ENCODE measurements at places on chromosomes 3 and 15. TPM values are rescaled to one million over a fixed set of nuclear protein-coding genes. Genes with fewer than 3 reads are reported as not detected.

The LRRC2 gene
- total RNA-seq = 6.4 TPM

The KIF23 gene
- 77.4 TPM for total RNA-seq

The TNFAIP8L3 gene
- 0.67 TPM for total RNA-seq

The CELF6 gene
- total RNA-seq = 0.19 TPM

The RTP1 gene
- 3.0 TPM for total RNA-seq

DNA sequence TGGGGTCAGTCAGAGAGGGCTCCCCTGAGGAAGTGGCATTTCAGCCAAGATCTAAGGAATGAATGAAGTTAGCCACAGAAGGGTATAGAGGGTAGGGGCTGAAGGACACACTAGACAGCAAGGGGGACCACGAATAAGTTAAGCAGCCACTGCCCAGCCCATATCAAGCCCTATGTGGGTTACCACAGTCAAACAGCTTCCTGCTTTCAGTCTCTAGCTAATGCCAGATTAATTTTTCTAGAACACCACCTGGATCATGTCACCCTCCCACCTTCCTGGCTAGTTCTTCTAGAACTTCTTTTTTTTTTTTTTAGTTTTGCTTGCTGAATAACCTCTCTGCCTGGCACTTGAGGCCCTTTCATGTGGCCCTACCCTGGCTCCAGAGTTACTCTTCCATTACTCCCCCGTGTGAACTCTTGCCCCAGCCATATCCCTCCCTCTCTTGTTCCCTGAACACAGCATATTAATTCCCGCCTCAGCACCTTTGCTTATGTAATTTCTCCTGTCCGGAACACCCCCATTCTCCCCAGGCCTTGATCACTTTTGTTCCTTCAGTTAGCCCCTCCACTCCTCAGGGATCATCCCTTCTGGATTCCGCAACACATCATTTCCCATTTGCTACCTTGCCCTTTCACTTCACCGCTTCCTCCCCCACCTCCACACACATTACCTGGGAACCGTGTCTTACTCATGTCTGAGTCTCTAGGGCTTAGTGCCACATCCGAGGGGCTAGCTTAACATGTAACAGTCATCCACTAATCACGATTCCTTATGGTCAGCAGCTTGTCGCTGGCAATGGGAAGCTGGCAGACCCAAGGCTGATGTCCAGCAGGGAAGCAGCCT, 20.6 kb upstream of the BNC1 start:
- no peaks in the 10 kb centered on the region for H3K27me3 ChIP-seq
- no peak overlapping the region for H3K27ac ChIP-seq
- no peak overlapping the region for H3K4me3 ChIP-seq
- H3K4me1 ChIP-seq = peaks cover 23% of the 10 kb centered on the region
- no peak for DNase-seq

- H3K4me1 ChIP-seq = no peaks in the 10 kb centered on the region
- H3K36me3 ChIP-seq = no peaks in the 10 kb centered on the region
- DNase-seq = no peak
Observed at GRCh38 chr3:176632925-176633324, 564.4 kb downstream of the TBL1XR1 start.

DNA sequence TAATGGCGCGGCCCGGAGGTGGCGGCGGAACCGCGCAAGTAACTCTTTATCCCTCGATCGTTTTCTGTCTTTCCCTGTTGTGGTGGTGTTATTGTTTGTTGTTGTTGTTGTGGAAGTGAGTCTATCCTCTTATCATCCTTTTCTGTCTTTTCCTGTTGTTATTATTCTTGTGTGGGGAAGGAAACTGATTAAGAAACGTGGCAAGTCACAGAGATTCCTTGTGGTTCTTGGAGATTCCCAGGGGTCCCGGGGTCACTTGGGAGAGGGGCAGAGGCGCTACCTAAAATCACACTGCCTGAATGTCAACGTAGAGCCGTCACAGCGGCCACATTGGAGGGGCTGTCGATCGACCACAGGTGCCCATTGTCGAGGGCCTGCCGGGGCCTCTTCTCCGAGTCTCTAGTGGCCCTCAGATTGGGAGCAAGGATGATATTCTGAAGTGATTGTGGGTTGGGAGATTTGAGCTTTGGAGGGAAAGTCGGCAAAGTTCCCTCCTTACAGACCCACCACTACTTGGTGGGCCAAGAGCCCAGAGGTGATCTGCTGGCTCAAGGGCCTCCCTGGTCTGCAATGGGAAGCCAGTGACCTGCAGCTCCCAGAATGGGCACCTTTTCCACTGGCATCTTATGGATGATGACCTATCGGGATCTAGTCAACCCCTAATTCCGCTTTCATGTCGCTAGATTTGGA, 790 bp downstream of the PARP14 start:
- peaks cover 9% of the 10 kb centered on the region for H3K4me1 ChIP-seq
- no peaks in the 10 kb centered on the region for H3K36me3 ChIP-seq
- no peak for DNase-seq
- peak overlapping the region; percentile 39 for H3K4me3 ChIP-seq

DNA sequence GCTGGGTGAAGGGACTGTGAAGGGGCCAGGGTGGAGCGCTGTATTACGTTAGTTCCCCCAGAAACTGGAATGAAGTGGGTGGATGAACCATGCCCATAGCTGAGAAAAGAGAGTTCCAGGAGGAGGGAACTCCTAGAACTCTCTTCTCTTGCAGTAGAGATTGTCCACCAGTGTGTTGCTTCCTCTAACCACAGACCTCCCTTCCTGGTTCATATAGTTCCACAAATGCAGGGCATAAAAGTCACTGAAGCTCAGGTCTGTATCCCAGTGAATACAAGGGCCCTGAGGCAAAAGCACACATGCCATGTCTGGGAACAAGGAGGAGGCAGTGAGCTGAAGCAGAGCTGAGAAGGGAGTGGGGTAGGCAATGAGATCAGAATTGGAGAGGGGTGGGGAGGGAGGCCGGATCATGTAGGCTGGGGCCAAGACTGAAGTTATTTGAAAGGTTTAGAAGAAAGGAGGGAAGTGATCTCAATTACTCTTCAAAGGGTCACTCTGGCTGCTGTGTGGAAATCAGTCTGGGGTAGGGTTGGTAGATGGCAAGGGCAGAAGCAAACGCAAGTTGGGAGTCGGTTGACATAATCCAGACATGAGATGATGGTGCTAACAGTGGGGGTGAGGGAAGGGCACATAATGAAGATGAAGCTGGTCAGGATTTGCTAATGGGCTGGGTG, 6.5 kb downstream of the A4GNT start:
- H3K36me3 ChIP-seq = no peaks in the 10 kb centered on the region
- no peaks in the 10 kb centered on the region for H3K27me3 ChIP-seq
- DNase-seq = no peak
- H3K4me1 ChIP-seq = no peaks in the 10 kb centered on the region

GRCh38 chr3:71551311-71551919, 32.1 kb downstream of the FOXP1 start:
- H3K27ac ChIP-seq = no peak overlapping the region
- no peaks in the 10 kb centered on the region for H3K36me3 ChIP-seq
- no peaks in the 10 kb centered on the region for H3K4me1 ChIP-seq
- no peaks in the 10 kb centered on the region for H3K27me3 ChIP-seq

GRCh38 chr3:126142652-126143051, 37.7 kb downstream of the ALDH1L1 start:
- no peak overlapping the region for H3K27ac ChIP-seq
- H3K4me3 ChIP-seq = no peak overlapping the region
- no peaks in the 10 kb centered on the region for H3K27me3 ChIP-seq
- no peak for DNase-seq
- no peaks in the 10 kb centered on the region for H3K36me3 ChIP-seq
- no peaks in the 10 kb centered on the region for H3K4me1 ChIP-seq

- DNase-seq = no peak
- H3K4me1 ChIP-seq = peaks cover 5% of the 10 kb centered on the region
- H3K4me3 ChIP-seq = no peak overlapping the region
- H3K36me3 ChIP-seq = 0 out of 2 replicates have a peak, but pooled peaks cover 3% of the 10 kb centered on the region
- H3K27me3 ChIP-seq = no peaks in the 10 kb centered on the region
Observed at GRCh38 chr3:71056327-71056726, 527.2 kb downstream of the FOXP1 start.
